ENCODE measurements at places on chromosomes 6 and 20.

DNA sequence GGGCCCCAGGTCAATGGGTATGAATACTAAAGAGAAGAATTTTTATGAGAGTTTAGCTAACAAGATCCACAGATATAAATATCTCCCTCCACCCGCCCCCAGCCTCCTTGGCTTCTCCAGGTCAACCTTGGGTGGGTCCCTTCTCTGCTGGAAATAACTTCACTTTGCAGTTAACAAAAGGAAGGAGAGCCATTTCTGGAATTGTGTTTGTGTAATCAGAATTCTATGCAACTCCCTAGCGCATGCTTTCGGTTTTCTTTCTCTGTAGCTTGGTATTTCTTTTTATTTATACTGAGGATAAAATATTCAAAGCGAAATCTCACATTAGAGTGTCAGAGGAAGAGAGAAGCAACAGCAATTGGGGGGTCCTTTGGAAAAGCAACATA lies 27.1 kb downstream of the RIPOR2 start:
- H3K27ac ChIP-seq = no peak overlapping the region
- no peaks in the 10 kb centered on the region for H3K36me3 ChIP-seq
- H3K27me3 ChIP-seq = no peaks in the 10 kb centered on the region
- no peak for DNase-seq

GRCh38 chr6:3529721-3530120 lies 72.9 kb upstream of the SLC22A23 start:
- no peak overlapping the region for H3K4me3 ChIP-seq
- no peaks in the 10 kb centered on the region for H3K4me1 ChIP-seq
- H3K27me3 ChIP-seq = no peaks in the 10 kb centered on the region
- no peak for DNase-seq
- no peaks in the 10 kb centered on the region for H3K36me3 ChIP-seq

- no peak overlapping the region for H3K4me3 ChIP-seq
- H3K4me1 ChIP-seq = no peaks in the 10 kb centered on the region
- H3K27me3 ChIP-seq = no peaks in the 10 kb centered on the region
- no peaks in the 10 kb centered on the region for H3K36me3 ChIP-seq
- H3K27ac ChIP-seq = no peak overlapping the region
- DNase-seq = no peak
Measured at GRCh38 chr6:10030942-10031537, 383.8 kb downstream of the TFAP2A start.

DNA sequence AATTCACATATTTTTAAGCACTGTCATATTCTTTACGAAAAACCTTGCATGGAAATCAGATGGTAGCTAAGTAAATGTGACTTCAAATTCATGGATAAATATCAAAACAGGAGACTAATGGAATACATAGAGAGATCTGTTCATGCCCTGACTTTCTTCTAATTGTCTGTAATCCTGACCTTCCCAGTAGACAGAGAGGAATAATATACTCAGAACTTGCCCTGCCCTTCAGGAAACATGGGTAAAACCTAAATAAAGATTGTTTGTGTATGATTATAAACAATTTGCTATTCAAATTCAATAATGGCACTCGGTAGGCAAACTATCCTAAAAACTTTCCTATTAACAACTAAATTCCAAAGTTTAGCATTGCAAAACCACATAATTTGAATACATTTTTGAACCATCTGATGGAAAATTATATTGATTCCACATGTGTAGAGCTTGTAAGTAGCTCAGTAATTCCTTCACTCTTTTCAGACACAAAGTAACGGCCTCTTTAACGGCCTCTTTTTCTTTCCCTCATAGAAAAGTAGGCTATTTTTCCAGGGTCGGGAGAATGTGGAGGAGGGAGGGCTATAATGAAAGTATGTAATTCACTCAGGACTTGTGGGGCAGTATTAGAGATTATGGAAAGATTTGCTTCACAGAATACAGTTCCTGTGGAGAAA lies 227.6 kb downstream of the ALDH8A1 start:
- H3K36me3 ChIP-seq = no peaks in the 10 kb centered on the region
- DNase-seq = no peak
- peaks cover 19% of the 10 kb centered on the region for H3K4me1 ChIP-seq
- H3K27ac ChIP-seq = peak overlapping the region; percentile 63
- H3K27me3 ChIP-seq = no peaks in the 10 kb centered on the region

DNA sequence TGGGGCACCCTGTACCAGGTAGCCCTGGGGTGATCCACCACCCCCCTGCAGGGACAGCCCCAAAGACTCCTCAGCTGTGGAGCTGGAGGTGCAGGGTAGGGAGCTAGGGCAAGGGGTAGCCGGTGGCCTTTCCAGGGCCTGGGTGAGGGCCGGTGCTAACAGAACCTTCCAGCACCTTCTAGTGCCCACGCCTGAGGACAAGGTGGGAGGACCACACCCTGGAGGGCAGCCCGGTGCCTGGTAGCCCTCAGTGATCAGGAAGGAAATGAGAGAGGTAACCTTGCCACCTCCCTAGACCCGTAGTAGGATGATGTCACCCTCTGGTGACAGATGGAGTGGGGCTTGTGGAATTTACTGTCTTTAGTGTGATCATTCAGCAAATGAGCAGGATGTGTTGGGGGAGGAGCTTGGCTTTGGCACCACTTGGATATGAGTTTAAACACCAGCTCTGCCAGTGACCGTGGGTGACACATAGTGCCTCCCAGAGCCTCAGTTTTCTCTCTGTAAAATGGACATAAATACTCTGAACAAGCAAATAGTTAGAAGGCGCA lies 187.7 kb downstream of the NFATC2 start:
- no peaks in the 10 kb centered on the region for H3K4me1 ChIP-seq
- no peak overlapping the region for H3K27ac ChIP-seq
- no peaks in the 10 kb centered on the region for H3K27me3 ChIP-seq

DNA sequence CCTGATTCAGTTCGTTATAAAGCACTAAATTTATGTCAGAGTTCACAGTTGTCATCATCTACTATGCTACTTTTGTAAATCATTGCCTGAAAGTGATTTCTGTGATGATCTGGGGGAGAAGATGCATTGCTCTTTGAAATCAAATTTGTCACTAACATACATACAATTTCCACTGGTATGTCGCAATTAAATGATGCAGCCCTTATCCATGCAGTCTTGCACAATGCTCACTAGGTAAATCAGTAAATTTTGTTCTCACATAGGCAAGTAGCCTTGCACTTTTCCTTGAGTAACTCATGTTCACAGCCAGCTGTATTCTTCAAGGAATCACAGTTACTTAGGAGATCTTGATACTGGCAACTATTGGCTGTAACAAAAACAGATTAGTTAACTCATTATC lies 20.8 kb downstream of the CRISP2 start:
- H3K27ac ChIP-seq = no peak overlapping the region
- H3K4me3 ChIP-seq = no peak overlapping the region
- no peaks in the 10 kb centered on the region for H3K27me3 ChIP-seq
- no peak for DNase-seq
- no peaks in the 10 kb centered on the region for H3K4me1 ChIP-seq

GRCh38 chr6:154758125-154758524 lies 24.9 kb downstream of the SCAF8 start:
- DNase-seq = no peak
- no peaks in the 10 kb centered on the region for H3K4me1 ChIP-seq
- H3K27me3 ChIP-seq = no peaks in the 10 kb centered on the region
- no peak overlapping the region for H3K4me3 ChIP-seq
- no peak overlapping the region for H3K27ac ChIP-seq

DNA sequence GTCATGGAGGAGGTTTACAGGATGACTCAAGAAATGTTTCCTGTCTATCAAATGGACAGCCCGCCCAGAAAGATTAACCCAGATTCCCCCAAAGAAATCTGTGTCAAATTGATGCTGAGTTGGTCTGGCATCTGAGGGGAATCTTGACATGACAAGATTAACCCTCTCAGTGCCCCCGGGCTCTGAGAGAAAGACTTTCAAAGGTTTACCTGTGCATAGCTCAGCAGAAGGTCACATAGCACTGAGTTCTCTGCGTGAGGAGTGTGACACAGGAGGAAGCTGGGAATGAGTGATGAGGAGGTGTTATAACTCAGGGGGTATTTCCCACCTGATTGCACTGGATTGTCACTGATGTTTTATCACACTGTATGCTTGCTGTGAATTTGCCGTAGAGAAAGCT lies 601.2 kb downstream of the DHX35 start:
- no peaks in the 10 kb centered on the region for H3K27me3 ChIP-seq
- H3K4me3 ChIP-seq = no peak overlapping the region
- H3K36me3 ChIP-seq = no peaks in the 10 kb centered on the region
- DNase-seq = no peak

DNA sequence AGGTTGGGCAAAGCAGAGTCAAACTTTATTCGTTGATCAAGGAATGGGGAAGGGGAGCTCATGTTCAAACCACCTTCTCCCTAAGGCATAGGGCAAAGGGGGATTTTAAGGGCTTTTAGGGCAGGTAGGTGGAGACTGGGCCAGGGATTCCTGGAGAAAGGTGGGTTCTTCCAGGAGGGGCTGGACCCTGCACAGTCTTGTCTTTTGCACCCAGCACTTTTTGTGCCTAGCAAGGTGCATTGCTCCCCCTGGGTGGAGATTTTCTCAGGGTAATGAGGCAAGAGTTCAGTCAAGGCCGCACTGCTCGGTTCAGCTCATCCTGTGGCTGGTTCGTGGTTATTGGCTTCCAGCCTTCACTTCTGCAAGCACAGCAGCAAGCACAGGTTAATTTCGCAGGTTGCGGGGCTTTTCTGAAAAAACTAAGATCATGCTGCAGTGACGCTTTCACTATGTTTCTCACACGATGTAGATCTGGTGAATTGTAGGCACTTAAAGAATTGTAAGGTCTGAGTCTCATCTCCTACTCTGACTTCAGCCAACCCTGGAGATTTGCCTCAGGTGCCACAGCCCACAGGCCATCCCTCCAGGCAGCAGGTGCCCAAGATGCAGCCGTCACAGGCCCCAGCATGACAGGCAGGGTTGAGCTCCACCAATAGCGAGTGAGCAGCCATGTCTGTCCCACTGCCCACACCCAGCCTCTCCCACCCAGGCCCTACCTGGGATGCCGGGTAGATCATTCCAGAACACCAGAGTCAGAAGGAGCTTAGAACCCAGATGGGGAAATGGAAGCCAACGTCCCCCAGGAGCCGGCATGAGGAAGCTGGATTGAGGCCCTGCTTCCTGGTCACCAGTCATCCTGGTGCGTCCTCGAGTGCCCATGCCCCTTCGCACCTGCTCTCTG lies 37.1 kb downstream of the SUN5 start:
- H3K4me1 ChIP-seq = no peaks in the 10 kb centered on the region
- no peak overlapping the region for H3K27ac ChIP-seq
- no peak overlapping the region for H3K4me3 ChIP-seq
- DNase-seq = no peak
- no peaks in the 10 kb centered on the region for H3K36me3 ChIP-seq

- no peak overlapping the region for H3K27ac ChIP-seq
- DNase-seq = peak; percentile 33
- peaks cover 29% of the 10 kb centered on the region for H3K4me1 ChIP-seq
- no peaks in the 10 kb centered on the region for H3K27me3 ChIP-seq
- no peak overlapping the region for H3K4me3 ChIP-seq
Measured at GRCh38 chr20:41175727-41176330, 38.5 kb downstream of the PLCG1 start.

DNA sequence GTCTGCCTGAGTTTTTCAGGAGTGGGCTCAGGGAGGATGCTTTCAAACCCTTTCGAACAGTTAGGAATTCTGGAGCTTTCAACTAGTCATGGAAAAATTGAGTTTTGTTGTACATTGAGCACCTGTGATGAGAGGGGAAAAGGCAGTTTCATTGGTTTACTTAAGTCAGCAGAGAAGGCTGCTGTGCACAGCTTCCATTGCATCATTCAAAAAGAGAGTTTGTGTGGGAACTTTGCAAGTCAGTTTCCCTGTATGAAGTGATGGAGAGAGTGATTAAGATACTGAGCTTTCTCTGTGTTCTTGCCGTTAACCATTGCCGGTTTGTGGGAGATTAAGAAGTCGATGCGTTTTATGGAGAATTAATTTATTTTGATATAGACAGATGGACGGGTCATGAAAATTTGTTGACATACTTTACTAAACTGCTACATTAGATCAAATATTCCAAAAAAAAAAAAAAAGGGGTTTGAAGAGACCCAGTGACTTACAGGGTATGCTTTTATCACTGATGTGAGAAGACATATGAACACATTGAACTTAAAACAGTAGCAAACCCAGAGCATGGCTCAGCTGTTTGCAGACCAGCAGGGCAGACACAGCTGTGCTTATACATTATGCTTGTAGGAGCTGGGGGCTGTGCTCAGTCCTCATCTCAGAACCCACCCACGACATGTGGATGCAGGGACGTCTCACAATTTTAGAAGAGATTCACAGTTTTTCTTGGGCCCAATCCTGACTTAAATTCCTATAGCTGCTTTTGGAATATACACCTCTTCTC lies 234.1 kb downstream of the SOX4 start:
- H3K27ac ChIP-seq = no peak overlapping the region
- H3K4me1 ChIP-seq = no peaks in the 10 kb centered on the region
- no peaks in the 10 kb centered on the region for H3K27me3 ChIP-seq
- DNase-seq = no peak
- no peak overlapping the region for H3K4me3 ChIP-seq

GRCh38 chr6:26258212-26258977 lies 106.6 kb upstream of the BTN3A2 start:
- no peak overlapping the region for H3K27ac ChIP-seq
- no peak for DNase-seq
- no peaks in the 10 kb centered on the region for H3K36me3 ChIP-seq

GRCh38 chr6:169220068-169220964 lies 33.3 kb downstream of the THBS2 start:
- DNase-seq = no peak
- no peak overlapping the region for H3K27ac ChIP-seq
- H3K36me3 ChIP-seq = no peaks in the 10 kb centered on the region
- H3K4me1 ChIP-seq = peaks cover 8% of the 10 kb centered on the region
- H3K27me3 ChIP-seq = no peaks in the 10 kb centered on the region
- no peak overlapping the region for H3K4me3 ChIP-seq

- no peaks in the 10 kb centered on the region for H3K36me3 ChIP-seq
- no peak overlapping the region for H3K27ac ChIP-seq
- H3K4me1 ChIP-seq = no peaks in the 10 kb centered on the region
- no peaks in the 10 kb centered on the region for H3K27me3 ChIP-seq
- H3K4me3 ChIP-seq = no peak overlapping the region
- no peak for DNase-seq
Measured at GRCh38 chr20:23939063-23939462, 49.5 kb downstream of the GGTLC1 start.

DNA sequence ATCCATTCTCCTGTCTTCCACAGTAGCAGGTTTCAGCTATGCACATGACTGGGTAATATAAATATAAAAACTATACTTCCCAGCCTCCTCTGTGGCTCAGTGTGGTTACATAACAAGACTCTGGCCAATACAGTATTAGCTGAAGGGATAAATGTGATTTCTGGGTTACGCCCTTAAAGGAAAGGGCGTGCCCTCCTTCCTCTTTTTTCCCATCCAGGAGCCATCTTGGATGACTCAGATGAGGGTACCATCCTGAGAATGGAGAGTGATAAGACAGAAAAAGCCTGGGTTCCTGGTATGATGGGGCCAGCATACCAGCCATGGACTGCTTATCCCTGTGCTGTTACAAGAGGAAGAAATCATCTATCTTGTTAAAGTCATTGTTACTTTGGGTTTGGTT lies 123.3 kb downstream of the NFATC2 start:
- H3K4me3 ChIP-seq = no peak overlapping the region
- no peaks in the 10 kb centered on the region for H3K36me3 ChIP-seq
- H3K27me3 ChIP-seq = no peaks in the 10 kb centered on the region
- H3K4me1 ChIP-seq = no peaks in the 10 kb centered on the region
- H3K27ac ChIP-seq = no peak overlapping the region
- DNase-seq = no peak

GRCh38 chr6:101208152-101208551 lies 185.4 kb upstream of the GRIK2 start:
- no peaks in the 10 kb centered on the region for H3K27me3 ChIP-seq
- no peaks in the 10 kb centered on the region for H3K36me3 ChIP-seq
- no peak overlapping the region for H3K4me3 ChIP-seq
- no peak for DNase-seq
